ENCODE measurements at places on chromosomes 4 and X. TPM values are rescaled to one million over a fixed set of nuclear protein-coding genes. Genes with fewer than 3 reads are reported as not detected.

GRCh38 chr4:32752962-32753361 lies 2032.8 kb downstream of the PCDH7 start:
- DNase-seq: no peak

- DNase-seq: no peak
Observed at GRCh38 chr4:183483997-183484396, 20.9 kb upstream of the ING2 start.

CT45A5 gene
- polyA plus RNA-seq: not detected

DKK2 gene
- polyA plus RNA-seq: 8.7 TPM

FAM184B gene
- polyA plus RNA-seq: 0.35 TPM
